Myometrial cell (primary cell): ENCODE measurements at places on chromosomes 2 and 18. TPM values are rescaled to one million over a fixed set of nuclear protein-coding genes. Genes with fewer than 3 reads are reported as not detected.

ADRA2B gene
- total RNA-seq: not detected in 2 replicates

MDH1B gene
- 0.29 and 0.53 TPM in 2 replicates for total RNA-seq

TMEM169 gene
- 1.1 and 2.0 TPM in 2 replicates for total RNA-seq

SFT2D3 gene
- total RNA-seq: 3.4 and 4.0 TPM in 2 replicates

ST8SIA5 gene
- total RNA-seq: not detected in 2 replicates

TGFA gene
- not detected in 2 replicates for total RNA-seq

ALPI gene
- not detected in 2 replicates for total RNA-seq

LHCGR gene
- total RNA-seq: not detected in 2 replicates

RNU2-63P gene
- not detected in 2 replicates for total RNA-seq

MC5R gene
- not detected in 2 replicates for total RNA-seq

LYPD6B gene
- not detected in 2 replicates for total RNA-seq

MOCOS gene
- total RNA-seq: 1.2 and 1.7 TPM in 2 replicates

UGT1A10 gene
- total RNA-seq: not detected in 2 replicates

CTIF gene
- total RNA-seq: 17.7 and 20.2 TPM in 2 replicates

HTR2B gene
- total RNA-seq: 5.5 and 6.4 TPM in 2 replicates

SLC40A1 gene
- total RNA-seq: 2.0 and 3.4 TPM in 2 replicates

SP5 gene
- total RNA-seq: not detected in 2 replicates

MRO gene
- not detected in 2 replicates for total RNA-seq

CYP1B1 gene
- 30.0 and 34.2 TPM in 2 replicates for total RNA-seq

UCN gene
- not detected in 2 replicates for total RNA-seq

CYTIP gene
- total RNA-seq: not detected in 2 replicates

SCN1A gene
- not detected in 2 replicates for total RNA-seq

CD28 gene
- under 0.01 TPM in 1 of 2 replicates, not detected in the other for total RNA-seq

SCN9A gene
- 15.0 and 15.2 TPM in 2 replicates for total RNA-seq

UGT1A4 gene
- not detected in 2 replicates for total RNA-seq

TRABD2A gene
- 7.8 and 8.9 TPM in 2 replicates for total RNA-seq

CFC1 gene
- total RNA-seq: not detected in 2 replicates

FZD7 gene
- total RNA-seq: 12.1 and 16.1 TPM in 2 replicates

EN1 gene
- total RNA-seq: not detected in 2 replicates

C18orf54 gene
- total RNA-seq: 3.9 and 4.3 TPM in 2 replicates

LBX2 gene
- 1.7 and 4.1 TPM in 2 replicates for total RNA-seq

CROCC2 gene
- total RNA-seq: 0.35 TPM in 1 of 2 replicates, not detected in the other

CCDC148 gene
- 0.71 TPM in 1 of 2 replicates, not detected in the other for total RNA-seq

YES1 gene
- 64.5 and 113 TPM in 2 replicates for total RNA-seq

RTP5 gene
- total RNA-seq: not detected in 2 replicates
